H4 (cell line): ENCODE measurements at places on chromosomes 2 and 18. TPM values are rescaled to one million over a fixed set of nuclear protein-coding genes. Genes with fewer than 3 reads are reported as not detected.

Gene TMEM247
- not detected in 2 replicates for total RNA-seq

Gene SERPINB13
- not detected in 2 replicates for total RNA-seq

Gene LINC00305
- total RNA-seq = not detected in 2 replicates

Gene DNAJC27
- 0.84 and 3.7 TPM in 2 replicates for total RNA-seq

Gene RGPD5
- total RNA-seq = 0.97 and 3.7 TPM in 2 replicates

Gene CELF4
- total RNA-seq = not detected in 2 replicates

Gene TIA1
- total RNA-seq = 47.2 and 52.4 TPM in 2 replicates

Gene ACVR2A
- 7.9 and 8.1 TPM in 2 replicates for total RNA-seq

Gene B4GALT6
- total RNA-seq = 6.7 and 9.6 TPM in 2 replicates

- no peak for DNase-seq
These were observed 1576.0 kb upstream of the DDX18 start for GRCh38 chr2:116238511-116238910.

GRCh38 chr18:11665587-11665986 is 23.5 kb upstream of the GNAL start:
- DNase-seq = no peak

GRCh38 chr2:159902722-159903121 is 104.7 kb upstream of the CD302 start:
- DNase-seq = no peak

- DNase-seq = no peak
These were observed 543.0 kb downstream of the PLCL1 start for GRCh38 chr2:198347349-198347748.

- DNase-seq = no peak
These were observed 45.1 kb upstream of the ATP6V1B1 start for GRCh38 chr2:70890469-70891065.

DNA sequence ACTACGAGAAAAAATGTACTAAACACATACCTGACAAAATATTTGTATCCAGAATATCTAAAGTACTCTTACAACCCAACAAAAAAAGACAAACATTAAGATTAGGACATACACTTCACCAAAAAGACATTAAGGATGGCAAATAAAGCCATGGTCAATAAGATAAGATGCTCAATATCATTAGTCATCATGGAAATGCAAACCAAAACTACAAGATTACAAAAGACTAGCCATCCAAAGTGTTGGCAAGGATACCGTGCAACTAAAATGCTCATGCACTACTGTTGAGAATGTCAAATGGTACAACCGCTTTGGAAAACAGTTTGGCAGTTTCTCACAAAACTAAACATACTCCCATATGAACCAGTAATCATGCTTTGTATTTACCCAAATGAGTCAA is 29.7 kb downstream of the MAP3K2 start:
- DNase-seq = no peak

GRCh38 chr2:18724371-18725145 is 135.2 kb upstream of the NT5C1B start:
- no peak for DNase-seq

DNA sequence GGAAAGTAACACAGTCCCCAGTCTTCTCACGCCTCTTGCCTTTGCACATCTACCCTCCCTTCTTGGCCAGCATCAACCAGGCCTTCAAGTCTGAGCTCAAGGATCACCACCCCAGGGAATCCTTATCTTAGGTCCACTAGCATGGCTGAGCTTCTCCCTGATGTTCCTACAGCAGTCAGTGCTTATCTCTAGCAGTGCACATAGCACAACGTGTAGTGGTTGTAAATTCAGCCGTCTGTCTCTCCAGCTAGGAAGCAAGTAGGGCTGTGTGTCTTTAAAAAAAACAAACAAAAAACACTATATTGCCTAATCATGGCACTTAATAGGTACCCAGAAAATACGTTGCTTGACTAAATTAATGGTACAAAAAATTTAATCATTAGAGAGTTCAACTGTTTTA is 29.2 kb downstream of the KCNG3 start:
- no peak for DNase-seq

- DNase-seq = no peak
These were observed 25.4 kb upstream of the MAP2 start for GRCh38 chr2:209398463-209398862.

- DNase-seq = no peak
These were observed 9.2 kb downstream of the D2HGDH start for GRCh38 chr2:241743620-241744019.

- DNase-seq = peak; percentile 10
These were observed 156.6 kb downstream of the KCNJ3 start for GRCh38 chr2:154855138-154855537.

- peak; percentile 40 for DNase-seq
These were observed 69.1 kb downstream of the NCAPH start for GRCh38 chr2:96404446-96405373.

DNA sequence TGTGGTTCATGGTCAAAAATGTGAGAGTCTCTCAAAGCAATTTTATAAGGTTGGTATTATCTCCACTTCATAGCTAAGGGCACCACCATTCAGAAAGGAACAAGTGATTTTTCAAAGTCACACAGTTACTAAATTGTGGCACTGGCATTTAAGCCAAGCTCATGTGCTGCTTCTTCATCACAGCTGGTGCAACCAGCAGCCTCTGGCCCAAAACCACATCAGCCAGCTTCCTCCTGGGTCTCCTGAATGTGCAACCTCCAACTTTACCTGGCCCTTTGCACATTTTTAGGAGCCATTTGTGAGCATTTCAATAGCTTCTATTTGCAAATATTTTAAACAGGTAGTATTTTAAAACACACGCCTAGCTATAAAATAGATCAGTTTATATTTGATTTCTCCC is 293.7 kb downstream of the BCL11A start:
- DNase-seq = no peak

- DNase-seq = no peak
These were observed 123.3 kb downstream of the NCK2 start for GRCh38 chr2:105868060-105868459.
